ENCODE measurements at places on chromosomes 3 and 15.

- no peak for DNase-seq
These were observed 9.2 kb upstream of the ATP2B2 start for GRCh38 chr3:10514407-10515069.

GRCh38 chr3:168165390-168166269 lies 69.9 kb upstream of the GOLIM4 start:
- peak; percentile 15 for DNase-seq

GRCh38 chr3:176247191-176247590 lies 950.1 kb downstream of the TBL1XR1 start:
- DNase-seq, result no peak

DNA sequence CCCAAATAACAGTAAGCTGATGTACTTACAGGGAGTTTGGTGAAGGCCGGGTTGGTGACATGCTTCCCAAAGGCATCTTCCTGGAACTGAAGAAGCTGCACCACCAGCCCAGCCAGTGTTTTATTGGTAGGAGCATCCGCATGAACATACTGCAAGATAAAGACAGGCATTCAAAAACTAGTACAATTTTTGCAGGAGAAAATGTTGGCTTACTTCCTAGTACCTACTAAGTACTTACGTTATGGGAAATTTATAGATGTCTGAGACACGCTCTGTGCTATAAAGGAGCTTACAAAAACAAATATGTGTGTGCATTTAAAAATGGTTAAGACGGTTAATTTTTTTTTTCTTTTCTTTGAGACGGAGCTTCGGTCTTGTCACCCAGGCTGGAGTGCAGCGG lies 8.9 kb downstream of the SMARCC1 start:
- DNase-seq, result no peak

DNA sequence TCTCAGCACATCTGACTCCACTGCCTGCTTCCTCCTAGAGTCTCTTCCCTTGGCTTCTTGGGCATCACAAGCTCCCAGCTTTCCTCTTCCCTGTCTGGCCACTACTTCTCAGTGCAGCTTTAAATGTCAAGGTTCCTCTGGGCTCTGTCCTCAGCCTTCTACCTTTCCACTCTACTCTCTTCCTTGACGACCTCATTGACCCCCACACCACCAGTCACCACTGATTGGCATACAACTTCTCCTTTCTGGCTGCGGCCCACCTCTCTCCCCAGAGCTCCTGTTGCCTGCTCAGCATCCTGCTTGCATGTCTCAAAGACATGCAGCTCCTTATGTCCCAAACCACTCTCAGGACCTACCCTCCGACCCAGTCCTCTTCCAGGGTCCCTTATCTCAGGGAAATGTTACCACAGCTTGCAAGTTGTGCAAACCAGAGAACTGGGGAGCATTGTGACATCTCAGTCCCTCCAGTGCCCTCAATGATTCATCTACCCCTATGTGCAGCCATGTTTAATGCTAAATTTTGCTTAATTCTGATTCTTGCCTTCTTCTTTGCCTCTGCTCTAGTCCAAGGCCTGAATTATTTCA lies 49.9 kb downstream of the TRPM1 start:
- DNase-seq, result no peak

GRCh38 chr15:73630921-73631362 lies 2.2 kb downstream of the NPTN start:
- DNase-seq, result peak; percentile 17

DNA sequence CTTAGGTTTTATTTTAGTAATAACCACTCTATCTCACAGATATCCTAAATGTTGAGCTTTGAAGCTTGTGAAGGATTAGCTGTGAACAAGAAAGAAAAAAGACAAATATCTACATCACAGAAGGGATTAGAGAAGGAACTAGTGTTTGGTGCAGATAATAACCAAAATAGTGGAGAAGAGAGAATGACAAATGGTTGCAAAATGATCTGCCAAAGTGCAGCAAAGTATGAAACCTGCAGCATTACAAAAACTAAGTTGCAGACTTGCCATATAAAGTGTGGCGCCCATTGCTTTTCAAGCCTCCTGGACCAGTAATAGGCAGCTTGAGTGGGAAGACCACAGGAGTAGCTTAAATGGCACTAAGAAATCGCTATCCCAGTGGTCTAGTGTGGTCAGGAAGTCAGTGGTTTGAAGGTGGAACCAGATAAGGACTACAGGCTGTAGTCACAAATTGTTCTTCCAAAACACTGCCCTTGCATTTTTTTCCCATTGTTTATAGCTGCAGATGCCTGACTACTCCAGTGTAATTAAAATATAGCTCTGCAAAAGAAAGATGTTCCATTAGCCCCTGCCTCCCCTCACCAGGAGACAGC lies 20.7 kb downstream of the TPM1 start:
- DNase-seq, result no peak

GRCh38 chr3:30713885-30714503 lies 107.6 kb downstream of the TGFBR2 start:
- DNase-seq, result no peak

GRCh38 chr15:33941279-33942063 lies 26.8 kb upstream of the CHRM5 start:
- DNase-seq, result no peak

GRCh38 chr3:176554791-176555654 lies 642.3 kb downstream of the TBL1XR1 start:
- DNase-seq, result peak; percentile 43

DNA sequence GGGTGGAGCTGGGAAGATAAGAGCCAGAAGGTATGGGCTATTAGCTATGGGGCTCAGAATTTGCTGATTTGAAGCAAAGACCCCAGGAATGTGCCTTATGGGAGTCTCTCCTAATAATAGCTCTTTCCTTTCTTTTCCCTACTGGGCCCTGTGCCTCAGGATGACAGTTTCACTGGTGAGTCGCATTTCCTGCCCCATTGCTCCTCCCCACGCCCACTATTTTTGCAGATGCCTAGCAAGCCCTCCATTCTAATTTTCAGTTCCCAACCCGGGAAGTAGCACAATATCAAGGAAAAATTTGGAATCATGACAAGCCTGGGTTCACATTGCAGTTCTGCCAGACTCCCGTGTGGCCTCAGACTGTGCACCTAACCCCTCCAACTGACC lies 583 bp downstream of the IL17RE start:
- DNase-seq, result no peak

DNA sequence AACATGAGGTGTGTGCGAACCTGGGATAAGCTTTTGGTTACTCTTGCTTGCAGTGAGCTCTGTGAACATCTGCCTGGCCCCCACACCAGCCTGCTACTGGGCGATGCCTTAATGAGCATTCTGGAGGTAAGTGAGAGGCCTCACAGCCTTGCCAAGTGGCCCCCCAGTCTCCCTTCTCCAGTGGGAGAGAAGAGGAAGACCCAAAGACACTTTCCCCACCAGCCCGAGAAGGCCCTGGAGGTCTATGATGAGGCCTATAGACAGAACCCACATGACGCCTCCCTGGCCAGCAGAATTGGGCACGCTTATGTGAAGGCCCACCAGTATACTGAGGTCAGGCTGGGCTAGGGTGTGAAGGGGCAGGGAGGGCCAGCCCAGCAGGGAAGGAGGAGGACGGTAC lies 22.5 kb downstream of the TTC21A start:
- no peak for DNase-seq

DNA sequence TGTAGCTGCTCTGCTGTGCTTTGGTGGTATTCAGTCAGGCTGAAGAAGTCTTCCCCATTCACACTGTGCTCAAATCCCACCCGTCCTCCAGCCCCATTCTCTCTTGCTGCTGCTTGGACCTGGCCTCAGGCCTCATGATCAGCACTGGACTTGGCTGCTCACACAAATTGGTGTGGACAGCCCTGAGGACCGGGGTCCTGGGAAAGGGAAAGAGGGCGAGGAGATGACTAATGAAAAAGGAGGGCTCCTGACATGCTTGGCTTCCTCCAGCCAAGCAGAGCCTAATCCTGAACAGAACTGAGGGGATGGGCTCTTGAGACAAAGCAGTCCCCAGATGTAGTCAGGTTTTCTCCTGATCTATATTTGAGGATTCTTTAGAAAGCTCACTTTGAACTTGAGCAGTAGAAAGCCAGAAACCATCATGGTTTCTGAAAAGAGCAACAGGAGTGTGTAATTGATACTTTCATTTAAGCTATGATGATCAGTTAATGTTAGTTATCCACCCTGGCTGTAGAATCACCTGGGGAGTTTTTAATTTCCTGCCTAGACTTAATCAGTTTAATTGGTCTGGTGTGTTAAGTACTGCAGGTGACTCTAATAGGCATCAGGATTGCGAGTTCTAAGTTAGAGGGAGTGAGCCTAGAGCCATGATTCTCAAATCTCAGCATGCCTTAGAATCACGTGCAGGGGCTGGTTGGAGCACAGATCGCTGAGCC lies 79.4 kb upstream of the THBS1 start:
- no peak for DNase-seq

- no peak for DNase-seq
These were observed 200.6 kb downstream of the CADM2 start for GRCh38 chr3:85159376-85159775.

- DNase-seq, result no peak
These were observed 45.1 kb upstream of the FGD5 start for GRCh38 chr3:14773691-14774128.

DNA sequence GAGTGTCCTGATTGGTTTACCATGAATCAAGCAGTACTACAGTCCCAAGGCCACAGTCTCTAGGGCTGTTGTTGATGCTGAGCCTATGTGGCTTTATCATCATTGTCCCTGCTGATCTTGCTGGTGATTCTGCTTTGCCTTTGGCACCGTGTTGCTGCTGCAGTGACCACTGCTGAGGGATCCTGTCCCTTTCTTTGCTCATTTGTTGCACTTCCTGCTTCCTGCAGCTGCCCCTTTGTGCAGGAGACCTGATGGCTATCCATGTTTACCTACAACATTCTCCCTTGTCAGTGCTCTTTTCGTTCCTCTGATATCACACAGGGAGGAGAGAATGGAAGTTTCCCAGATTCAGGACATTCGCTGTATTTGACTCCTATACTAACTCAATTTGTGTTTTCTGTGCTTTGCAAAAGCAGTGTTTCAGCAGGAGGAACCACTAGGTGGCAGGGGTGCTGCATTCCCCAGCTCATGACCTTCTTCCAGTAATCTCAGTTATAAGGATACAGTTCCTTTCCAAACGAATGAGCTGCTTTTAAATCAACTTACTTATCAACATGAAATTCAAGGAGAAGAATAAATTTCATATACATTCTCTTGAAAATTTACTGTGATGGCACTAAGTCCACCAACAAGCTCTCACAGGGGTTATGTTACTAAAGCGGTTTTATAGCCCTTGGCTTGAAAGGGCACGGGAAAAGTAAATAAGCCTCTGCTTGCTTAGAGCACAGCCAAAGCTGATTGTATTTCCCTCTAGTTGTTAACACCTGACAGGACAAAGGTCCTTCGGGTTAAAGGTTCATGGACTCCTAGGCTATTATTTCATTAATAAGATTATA lies 9.7 kb upstream of the THUMPD3 start:
- DNase-seq, result peak; percentile 33

All from NCI-H526 treated with DMSO at 0.1 percent for 48 hours (cell line).